Foreskin melanocyte (primary cell): ENCODE measurements at places on chromosomes 3 and 15.

- DNase-seq: no peak
Observed at GRCh38 chr3:89494734-89495133, 387.3 kb downstream of the EPHA3 start.

DNA sequence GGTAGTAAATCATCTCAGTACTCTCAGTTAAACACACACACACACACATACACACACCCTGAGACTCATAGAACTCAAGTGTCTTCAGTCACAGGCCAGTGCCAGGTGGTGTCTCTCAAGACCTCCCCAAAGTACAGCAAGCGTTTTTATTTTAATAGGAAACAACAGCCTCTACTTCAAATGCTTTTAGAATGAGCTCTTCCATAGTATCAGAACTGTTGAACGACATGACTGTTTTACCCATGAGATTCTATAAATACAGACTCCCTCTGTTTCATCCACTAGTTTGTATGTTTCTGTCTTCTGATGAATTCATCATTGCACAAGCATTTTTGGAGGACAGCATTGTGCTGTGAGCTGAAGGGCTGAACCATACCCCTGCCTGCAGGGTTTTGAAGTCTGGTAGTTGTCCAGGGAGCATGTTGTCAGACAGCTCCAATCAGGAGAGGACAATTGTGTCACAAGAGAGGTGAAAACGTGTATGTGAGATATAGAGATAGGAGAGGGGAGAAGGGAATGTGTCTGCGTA, 201.0 kb upstream of the BCL6 start:
- DNase-seq: peak; percentile 76

DNA sequence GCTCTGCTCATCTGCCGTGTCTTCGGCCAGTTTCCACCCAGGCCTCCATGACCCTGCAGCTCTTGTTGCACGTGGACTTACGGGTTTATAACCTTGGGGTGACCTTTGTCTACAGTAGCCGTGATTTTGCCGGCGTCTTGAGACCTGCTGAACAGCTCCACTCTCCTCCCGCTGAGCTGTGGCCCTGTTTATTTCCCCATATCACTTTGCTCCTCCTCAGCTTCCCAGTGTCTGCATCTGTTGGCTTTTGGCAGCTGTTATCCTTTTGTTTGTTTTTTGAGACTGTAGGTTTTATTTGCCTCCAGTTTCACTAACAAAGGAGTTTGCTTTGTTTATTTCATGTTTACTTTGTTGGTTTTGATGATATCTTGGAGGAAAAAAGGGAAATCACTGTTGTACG, 29.3 kb upstream of the SLC28A1 start:
- DNase-seq: no peak

- no peak for DNase-seq
Observed at GRCh38 chr15:52352086-52352485, 56.5 kb upstream of the MYO5C start.

DNA sequence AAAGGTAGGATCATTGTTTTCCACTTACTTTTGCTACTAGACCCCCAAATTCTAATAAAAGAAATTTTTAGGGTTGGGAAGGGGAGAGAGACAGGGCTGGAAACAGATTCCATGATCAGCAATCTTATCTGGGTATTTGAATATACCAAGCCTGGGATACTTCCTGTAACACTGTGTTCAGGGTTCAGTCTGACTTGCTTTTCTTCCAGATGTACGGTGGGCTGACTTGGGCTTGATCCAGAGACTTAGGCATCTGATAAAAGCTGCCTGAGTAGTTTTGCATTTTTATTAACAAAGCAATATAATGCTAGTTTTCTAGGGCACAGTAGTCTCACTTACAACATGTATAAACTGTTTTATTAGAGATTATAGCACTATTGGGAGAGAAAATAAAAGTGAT, 49.2 kb downstream of the KCNMB2 start:
- no peak for DNase-seq
